Fibroblast of pulmonary artery (primary cell): ENCODE measurements at places on chromosomes 6 and 20.
A peak's percentile ranks its signal among the peaks of the same experiment; 100 is the strongest.

DNA sequence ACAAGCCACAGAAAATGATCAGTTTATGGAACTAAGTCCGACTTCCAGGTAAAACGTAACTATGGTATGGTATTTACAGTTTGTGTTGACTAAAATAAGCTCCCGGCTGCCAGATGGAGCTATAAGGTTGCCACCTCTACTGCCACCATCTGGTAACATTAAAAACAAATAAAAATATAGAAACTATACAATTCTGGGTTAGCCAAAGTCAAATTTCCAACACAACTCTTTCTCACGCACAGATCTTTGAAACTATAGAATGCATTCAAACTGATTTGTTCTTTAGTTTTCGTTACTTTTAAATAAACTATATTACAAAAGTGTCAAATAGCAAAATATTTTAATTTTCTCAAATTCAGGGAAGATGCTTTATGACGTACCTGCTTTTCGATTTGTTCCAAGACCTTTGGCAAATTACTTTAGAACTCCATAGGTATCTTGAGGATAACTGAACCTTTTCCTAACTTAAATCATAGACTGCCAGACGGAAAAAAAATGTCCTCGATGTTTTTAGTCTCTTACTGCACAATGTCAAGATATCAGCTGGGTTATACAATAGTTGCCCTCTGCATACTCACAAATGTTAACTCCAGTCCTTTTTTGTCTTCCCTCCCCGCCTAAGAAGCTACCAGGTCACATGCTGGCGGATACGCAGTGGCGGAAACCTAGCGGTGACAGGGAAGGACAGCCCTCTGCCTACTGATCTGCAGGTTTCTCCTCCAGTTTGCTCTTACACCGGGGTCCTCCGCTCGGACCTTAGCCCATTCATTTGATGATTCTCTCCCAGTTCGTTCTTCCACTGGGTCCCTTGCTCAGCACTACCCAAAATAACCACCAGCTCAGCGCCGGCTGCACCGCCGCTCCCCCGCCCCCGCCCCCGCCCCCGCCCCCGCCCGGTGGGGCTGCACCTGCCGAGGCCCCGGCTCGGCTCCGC is 888 bp downstream of the SLC17A5 start:
- peak; percentile 66 for DNase-seq

GRCh38 chr6:50610562-50610961 is 102.8 kb upstream of the TFAP2D start:
- DNase-seq = no peak

DNA sequence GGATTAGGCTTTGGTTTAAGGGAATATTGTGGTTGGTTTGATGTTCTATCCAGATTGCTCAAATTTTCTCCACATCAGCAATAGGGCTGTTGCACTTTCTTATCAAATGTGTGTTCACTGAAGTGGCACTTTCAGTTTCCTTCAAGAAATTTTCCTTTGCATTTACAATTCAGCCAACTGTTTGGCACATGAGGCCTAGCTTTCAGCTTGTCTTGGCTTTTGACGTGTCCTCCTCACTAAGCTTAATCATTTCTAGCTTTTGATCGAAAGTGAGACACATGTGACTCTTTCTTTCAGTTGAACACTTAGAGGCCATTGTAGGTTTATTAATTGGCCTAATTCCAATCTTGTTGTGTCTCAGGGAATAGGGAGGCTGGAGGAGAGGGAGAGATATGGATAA is 104.8 kb downstream of the FLRT3 start:
- no peak for DNase-seq

DNA sequence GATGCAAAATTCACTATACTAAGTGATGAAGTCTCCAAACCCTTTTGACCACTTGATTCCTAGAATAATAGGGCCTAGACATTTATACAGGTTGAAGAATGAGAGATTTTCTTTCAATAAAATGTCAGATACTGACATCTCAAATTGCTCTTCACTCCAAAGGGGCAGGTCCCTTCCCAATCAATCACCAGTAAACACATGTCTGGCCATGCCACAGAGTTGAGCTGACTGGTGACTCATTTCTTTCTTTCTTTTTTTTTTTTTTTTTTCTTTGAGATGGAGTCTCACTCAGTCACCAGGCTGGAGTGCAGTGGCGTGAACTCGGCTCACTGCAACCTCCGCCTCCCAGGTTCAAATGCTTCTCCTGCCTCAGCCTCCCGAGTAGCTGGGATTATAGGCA is 388.6 kb upstream of the BTBD3 start:
- DNase-seq = no peak

DNA sequence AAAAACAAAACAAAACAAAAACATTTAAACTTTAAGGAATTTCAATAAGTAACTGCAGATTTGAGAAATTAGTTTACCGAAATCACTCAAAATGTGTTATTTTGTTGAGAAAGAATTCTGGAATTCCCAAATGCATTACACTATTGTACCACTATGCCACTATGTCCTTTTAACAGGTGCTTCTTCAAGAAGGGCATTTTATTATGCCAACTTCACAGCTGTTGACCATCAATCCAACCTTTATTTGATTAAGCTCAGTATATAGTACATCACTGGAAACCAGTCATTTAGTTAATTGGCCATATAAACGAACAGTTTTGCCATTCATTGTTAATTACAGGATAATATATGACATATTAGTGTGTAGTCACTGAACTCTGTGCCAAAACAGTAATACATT is 221.7 kb downstream of the ARHGAP18 start:
- no peak for DNase-seq

- DNase-seq = no peak
These were observed 69.1 kb upstream of the TOP1 start for GRCh38 chr20:40959325-40960092.

- DNase-seq = no peak
These were observed 16.4 kb upstream of the SPO11 start for GRCh38 chr20:57313230-57313629.

- no peak for DNase-seq
These were observed 492.9 kb downstream of the PRKN start for GRCh38 chr6:162234631-162235030.

DNA sequence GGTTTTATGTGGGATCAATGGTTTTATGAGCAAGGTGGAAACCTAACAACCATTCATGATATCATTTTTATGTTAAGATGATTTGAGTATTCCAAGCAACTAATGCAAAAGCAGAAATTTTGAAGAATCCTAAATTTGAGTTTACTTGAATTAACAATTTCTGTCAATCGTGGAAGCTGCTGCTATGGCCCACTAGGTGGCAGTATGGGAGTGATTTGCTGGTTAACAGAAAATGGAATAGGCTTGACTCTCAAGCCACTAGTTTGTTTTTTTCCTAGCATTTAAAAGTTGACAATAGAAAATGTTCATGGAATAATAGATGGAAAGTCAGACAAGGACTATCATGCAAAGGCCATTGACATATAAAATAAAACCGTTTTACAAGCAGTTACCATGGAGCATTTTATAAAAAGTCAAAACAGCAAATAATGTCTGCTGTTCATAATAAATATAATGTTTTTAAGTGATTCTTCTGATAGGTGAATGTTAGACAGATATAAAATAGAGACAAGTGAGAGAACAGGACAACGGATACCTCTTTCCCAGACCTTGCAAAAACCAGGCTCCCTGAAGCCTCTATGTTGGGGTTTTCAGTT is 43.0 kb upstream of the TMEM200A start:
- DNase-seq = peak; percentile 84

DNA sequence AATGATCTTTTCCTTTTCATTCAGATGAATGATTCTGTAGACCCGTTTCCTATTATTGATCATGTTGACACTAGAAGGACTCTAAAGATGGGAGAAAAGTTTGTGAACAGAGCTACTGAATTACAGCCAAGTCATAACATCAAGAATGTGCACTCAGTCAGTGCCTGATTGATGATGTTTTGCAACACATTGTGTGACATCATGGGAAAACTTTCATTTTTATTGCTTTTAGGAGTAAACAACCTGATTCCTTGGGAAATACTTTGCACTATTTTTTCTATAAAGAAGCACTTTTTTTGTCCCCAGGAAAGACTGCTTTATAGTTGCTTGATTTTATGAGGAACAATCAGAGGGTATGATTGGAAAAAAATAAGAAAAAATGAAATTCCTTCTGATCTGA is 383.8 kb upstream of the JAG1 start:
- peak; percentile 62 for DNase-seq

- DNase-seq = no peak
These were observed 14.3 kb upstream of the CBFA2T2 start for GRCh38 chr20:33475381-33476152.

GRCh38 chr6:25058441-25058840 is 122.7 kb upstream of the RIPOR2 start:
- DNase-seq = no peak

DNA sequence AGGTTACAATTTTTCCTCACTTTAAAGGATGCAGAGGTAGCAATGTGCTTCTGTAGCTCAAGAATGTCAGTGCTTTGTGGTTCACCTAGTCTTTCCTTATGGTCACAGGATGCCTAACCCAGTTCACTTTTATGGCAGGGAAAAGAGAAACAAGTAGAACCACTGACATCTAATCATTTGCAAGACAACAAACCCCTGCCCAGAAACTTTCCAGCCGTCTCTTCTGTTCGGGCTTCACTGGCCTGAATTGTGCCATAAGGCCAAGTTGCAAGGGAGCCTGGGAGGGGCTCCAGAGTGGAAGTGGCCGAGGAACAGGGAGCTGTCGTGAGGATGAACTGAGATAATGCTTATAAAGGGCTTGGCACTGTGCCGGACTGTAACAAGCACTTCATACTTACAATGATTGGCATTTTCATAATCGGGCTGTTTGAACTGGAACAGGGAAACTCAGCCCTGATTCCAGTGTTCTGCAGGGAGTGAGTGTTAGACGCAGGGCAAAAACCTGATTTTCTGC is 212.6 kb downstream of the BCAS1 start:
- no peak for DNase-seq

DNA sequence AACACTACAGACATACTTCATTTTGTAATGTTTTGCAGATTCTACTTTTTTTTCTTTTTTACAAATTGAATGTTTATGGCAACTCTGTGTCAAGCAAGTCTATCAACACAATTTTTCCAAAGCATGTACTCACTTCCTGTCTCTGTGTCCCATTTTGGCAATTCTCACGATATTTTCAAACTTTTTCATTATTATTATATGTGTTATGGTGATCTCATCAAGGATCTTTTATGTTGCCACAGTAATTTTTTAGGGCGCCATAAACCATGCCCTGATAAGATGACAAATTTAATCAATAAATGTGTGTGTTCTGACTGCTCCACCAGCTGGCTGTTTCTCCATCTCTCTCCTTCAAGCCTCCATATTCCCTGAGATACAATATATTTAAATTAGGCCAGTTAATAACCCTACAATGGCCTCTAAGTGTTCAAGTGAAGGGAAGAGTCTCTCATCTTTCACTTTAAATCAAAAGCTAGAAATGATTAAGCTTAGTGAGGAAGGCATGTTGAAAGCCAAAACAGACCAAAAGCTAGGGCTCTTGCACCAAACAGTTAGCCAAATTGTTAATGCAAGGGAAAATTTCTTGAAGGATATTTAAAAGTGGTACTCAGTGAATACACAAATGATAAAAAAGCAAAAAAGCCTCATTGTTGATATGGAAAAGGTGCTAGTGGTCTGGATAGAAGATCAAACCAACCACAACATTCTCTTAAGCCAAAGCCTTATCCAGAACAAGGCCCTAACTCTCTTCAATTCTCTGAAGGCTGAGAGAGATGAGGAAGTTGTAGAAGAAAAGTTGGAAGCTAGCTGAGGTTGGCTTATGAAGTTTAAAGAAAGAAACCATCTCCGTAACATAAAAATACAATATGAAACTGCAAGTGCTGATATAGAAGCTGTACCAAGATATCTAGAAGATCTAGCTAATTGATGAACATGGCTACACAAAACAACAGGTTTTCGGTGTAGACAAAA is 194.4 kb upstream of the TAB2 start:
- no peak for DNase-seq

- DNase-seq = no peak
These were observed 70.6 kb upstream of the CCN2 start for GRCh38 chr6:132021552-132022375.

- DNase-seq = no peak
These were observed 4.0 kb upstream of the ZNF217 start for GRCh38 chr20:53597521-53598120.

GRCh38 chr20:35991142-35991771 is 22.9 kb downstream of the CNBD2 start:
- peak; percentile 54 for DNase-seq

- DNase-seq = no peak
These were observed 112.6 kb downstream of the B3GAT2 start for GRCh38 chr6:70844301-70844700.

DNA sequence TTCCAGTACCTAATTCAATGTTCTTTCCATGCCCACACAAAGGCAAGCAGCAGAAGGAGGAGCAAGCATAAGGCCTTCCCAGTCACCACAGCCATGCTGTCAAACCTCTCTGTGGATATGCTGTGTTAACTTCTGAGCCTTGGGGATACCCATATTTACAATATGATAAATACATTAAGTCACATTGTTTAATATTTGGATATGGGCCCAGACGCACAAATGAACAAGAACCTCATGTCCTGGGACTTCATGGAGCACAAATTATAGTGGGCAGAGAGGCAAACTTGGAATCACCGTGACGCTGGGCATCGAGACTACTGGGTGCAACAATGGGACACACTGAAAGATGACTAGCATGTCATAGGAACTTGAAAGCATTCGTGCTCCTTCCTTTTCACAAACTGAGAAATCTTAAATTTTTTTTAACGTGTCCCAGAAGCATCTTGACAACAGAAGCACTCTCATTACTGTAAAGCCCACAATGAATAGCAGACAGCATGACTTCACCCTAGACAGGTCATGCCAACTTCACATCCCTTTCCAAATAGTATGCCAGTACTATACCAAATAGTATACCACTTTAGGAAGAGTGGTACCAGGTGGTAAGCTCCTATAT is 16.0 kb downstream of the SOD2 start:
- DNase-seq = peak; percentile 62

DNA sequence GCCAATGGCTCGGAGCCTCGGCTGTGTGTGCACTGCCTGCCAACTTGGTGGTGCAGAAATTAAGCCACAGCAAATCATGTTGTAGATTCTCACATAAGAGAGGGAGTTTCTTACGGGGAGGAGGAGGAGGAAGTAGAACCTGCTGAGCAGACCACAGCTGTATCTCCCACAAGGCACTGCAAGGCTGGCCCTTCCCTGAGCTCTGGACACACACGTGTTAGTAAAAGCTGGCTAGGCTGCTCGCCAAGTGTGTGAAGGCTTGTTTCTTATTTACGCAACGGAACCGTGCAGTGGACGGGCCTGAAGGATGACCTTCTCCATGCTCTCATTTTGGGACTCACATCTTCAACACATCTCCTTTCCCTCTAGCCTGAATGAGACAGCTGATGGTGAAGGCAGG is 15.7 kb upstream of the QKI start:
- no peak for DNase-seq

- DNase-seq = no peak
These were observed 359.3 kb downstream of the TAF4 start for GRCh38 chr20:61706259-61706961.

DNA sequence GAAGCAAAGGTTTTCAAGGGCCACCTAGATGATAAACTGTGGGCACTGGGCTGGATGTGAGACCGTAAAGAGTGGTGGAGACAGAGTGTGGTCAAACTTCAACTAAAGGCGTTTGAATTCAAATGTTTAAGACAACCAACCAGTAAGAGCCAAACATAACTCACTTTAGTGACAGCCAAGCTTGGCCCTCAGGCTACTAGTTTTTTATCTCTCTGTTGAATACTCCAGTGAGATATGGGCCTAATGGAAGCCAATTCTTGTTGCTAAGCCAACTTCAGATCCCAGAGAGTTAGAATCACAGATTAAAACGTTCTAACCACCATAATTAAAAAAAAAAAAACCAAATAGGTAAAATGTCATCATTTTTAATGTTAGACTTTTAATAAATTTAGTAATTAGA is 57.3 kb downstream of the TRMT6 start:
- no peak for DNase-seq
